Dorsolateral prefrontal cortex (tissue), 122 donors: ENCODE measurements at places on chromosomes 2 and 18.
A peak's percentile ranks its signal among the peaks of the same experiment; 100 is the strongest.

DNA sequence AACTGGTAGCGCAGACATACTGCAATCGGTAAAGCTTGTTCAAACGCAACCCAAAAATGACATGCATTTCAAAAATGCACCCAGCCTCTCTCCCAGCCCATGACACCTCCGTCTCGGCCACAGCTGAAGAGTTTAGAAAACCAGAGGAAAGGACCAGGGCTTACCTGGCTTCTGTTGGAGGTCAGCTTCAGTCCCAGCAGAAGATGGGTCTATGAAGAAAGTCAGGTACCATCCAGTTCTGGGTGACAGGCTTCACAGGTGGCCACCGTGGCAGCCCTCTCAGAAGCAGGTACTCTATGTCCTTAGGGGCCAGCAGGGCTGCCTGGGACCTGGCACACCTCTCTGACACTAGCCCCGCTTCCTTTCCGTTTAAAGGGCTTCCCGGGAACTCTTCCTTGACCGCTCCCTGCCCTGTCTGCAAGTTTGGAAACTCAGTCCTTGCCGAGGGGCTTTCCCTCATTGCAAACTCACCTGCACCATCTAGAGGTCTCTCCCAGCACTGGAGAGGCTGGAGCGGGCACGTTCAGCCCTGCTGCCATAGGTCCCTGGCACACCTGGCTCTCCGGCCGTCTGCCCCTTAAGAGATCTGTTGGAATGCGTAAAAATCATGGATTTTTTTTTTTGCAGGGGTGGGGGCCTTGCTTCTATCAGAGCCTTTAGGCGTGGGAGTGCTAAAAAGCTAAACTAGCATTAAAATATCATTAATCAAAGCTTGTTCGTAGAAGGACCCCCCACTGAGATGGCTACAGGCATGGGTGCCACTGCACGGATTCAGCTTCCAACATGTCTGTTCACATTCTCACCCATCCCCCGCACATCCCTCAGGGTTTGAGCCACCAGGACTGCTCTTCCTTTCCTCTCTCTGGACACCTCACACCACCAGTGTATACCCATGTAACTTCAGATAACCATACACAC lies at the start of gene EDAR:
TSS of gene EDAR (minus strand) at position 425 of the 918 bp plus-strand sequence. CDS start 58,206 bp downstream, outside the sequence.
- no peak for DNase-seq

GRCh38 chr2:152221839-152222238 lies 46.3 kb upstream of the STAM2 start:
- no peak for DNase-seq

GRCh38 chr18:21162786-21163185 lies 51.2 kb upstream of the ROCK1 start:
- no peak for DNase-seq

DNA sequence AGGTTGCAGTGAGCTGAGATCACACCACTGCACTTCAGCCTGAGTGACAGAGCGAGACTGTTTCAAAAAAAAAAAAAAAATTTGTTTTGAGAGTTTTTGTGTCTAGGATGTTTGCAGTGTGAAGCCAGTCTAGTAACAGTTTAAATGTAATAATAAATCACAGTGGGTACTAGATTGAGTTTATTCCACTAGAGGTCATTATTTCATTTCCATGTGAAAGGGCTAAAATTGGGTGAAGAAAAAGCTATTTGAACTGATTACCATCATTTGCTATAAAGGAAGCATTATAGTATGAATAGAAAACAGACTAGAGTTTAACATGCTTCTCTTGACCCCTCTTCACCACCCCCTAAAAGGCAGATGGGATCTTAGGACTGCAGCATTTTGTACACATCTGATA lies 20.3 kb downstream of the SNRPD1 start:
- DNase-seq, result no peak

DNA sequence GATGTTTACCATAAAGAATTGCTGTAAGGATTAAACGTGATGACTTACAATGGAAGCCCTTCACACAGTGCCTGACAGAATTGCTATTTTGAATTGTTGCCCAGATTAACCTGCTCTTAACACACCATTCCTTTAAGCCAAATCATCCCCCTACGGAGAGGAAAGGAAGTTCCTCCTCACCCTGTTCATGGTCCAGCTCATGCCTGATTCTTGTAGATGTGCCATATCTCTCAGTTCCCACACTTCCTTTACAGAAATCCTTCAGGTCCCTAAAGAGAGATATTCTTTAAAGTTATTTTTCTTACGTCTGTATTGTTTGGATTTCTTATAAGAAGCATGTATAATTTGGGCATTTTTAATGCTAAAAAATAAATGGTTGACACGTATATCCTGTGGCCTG lies 127.5 kb upstream of the DAPL1 start:
- no peak for DNase-seq

DNA sequence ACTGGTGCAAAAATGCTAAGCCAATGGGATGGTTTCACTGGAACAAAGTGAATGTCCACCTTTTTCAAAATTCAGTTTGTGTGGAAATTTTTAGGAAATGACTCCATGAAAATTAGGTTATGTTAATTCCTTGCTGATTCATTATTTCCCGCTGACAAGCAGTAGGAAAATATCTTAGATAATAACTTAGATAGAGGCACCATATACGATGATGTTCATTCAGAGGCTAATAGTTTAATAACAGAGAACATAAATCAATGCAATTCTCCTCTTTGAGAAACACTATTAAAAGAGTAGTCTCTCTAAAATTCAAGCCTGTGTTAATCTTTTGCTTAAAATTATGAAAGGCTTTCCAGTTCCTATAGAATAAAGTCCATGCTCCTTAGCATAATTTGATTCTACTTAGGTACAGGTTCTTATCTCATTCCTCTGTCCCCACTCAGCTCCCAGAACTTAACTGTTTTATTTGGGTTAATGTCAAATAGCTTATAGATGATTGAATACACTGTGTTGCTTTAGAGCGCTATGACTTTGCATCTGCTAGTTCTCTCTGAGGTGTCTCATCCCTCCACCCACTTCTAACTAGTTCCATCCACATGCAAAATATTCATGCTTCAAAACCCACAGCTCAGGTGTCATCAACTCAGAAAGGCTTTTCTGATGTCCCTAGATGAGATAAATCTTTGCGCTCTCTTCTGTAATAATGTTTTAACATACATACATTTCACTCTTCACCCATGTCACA lies 503.6 kb downstream of the ERBB4 start:
- no peak for DNase-seq

DNA sequence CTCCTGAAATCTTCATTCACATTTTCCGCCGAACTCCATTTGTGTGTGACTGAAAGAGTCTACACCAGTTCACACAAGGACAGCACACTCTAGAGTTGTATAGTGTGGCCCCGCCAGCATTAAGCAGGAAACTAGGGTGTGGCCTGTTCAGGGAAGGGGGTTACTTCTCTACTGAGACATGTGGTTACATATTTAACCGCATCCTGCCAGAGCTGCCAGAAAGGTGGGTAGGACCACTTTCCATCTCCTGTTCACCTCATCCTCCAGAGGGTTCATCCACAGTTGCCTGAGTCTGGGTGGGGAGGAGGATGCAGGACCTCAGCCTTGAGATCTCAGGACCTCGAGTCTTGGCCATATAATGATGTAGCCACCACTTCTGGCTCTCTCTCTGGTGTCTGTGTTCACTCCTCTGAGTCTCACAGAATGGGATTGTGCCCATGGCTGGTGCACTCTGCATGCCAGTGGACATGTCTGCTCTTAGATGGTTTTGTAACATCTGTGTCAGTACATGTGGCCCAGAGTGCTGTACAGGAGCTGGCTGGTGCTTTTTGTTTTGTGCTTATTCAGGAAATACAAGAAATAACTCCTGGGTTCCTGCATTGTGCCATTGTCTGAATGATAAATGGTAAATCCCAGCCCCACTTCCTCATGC lies 7.7 kb upstream of the SP140L start:
- DNase-seq, result no peak

DNA sequence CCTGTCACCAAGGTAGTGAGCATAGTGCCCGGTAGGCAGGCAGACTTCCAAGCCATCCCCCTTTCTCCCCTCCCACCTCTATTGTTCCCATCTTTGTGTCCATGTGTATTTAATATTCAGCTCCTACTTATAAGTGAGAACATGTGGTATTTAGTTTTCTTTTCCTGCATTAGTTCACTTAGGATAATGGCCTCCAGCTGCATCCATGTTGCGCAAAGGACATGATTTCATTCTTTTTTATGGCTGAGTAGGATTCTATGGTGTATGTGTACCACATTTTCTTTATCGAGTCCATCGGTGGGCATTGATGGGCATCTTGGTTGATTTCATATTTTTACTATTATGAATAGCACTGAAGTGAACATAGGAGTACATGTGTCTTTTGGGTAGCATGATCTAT lies 35.3 kb downstream of the MMADHC start:
- no peak for DNase-seq

GRCh38 chr2:100274076-100274475 lies 48.2 kb downstream of the LONRF2 start:
- peak; percentile 9 for DNase-seq

- no peak for DNase-seq
Observed at GRCh38 chr2:33477473-33478468, 1.3 kb downstream of the RASGRP3 start.

DNA sequence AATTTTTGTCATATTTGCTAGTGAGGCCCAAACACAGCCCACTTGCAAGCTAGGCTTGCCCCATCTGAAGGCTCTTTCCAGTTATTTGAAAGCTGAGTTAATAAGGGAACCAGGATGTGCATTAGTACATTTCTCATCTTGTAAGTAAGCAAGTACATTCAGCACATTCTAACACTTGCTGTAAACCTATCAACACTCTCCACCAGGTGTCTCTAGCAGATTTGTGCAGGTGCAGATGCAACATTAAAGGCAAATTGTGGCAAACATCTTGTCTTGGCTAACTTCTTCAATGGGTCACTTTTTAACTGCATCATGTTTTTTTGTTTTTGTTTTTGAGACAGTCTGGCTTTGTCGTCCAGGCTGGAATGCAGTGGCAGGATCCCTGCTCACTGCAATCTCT lies 25.3 kb upstream of the MFSD6 start:
- no peak for DNase-seq

DNA sequence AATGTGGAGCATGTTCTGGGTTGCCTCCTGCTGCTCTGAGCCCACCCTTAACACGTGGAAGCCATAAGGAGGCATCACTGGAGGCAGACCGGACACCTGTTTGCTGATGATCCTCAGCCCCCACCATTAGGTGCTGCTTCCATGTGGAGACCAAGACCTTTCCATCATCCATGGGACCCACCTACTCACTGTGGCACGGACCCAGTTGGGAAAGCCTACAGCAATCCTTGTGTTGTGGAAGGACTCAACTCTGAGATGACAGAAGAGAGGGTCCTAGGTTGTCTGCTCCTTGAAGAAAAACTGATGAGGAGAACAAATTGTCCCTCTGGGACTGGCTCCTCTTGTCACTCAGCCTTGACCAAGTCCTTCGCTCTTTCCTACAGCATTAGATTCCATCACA lies 86.5 kb upstream of the RAB12 start:
- DNase-seq, result no peak

DNA sequence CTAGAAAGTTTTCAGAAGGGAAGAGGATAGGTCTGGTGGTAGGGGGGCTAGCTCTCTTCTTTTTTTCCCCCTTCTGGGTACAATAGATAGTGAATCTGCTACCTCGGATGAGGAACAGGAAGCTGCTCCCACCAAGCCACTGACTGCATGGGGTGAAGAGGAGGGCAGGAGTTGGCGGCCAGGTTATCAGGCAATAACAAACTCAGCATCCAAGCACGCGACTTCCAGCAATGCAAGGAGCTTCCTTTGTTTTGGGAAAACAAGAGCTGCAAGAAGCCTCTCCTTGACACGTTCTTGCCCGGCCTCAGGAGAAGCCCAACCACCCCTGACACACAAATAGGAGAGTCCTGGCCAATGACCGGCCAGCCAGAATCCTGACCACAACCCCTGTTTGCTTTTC lies 32.2 kb downstream of the NHEJ1 start:
- DNase-seq, result no peak

DNA sequence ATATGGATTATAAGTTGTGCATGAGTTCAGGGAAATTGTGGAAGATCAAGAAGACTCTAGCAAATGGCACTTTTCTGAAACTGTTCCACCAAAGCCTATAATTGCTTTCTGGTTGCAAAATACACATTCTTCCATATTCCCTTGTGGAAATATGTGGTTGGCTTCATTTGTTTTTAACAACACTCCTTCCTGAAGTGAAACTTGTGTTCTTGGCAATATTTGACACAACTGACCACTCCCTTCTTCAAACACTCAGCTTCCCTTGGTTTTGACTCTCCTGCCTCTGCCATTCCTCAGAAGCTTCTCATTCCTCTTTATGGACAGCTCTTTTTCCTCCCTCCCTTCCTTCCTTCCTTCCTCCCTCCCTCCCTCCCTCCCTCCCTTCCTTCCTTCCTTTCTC lies 192.3 kb downstream of the PMAIP1 start:
- no peak for DNase-seq

- DNase-seq, result peak; percentile 52
Observed at GRCh38 chr18:5630057-5630899, 86.5 kb upstream of the EPB41L3 start.

DNA sequence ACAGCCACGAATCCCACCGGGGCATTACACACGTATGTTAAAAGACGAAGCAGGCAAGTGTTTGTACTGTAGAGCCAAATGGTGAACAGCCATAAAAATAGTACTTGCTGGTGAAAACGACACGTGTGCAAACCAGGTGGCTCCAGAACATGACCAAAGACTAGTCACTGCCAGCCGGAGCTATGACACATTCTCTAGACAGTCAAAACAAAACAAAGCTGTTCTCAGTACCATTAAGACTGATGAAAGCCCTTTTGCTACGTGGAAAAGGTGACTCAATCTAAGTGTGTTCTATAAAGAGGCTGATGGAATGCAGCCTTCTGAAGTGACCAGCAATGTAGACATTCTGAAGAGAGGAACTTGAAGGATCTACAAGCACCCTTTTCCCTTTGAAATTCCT lies 367.7 kb upstream of the NETO1 start:
- no peak for DNase-seq

GRCh38 chr18:78540636-78541529 lies 438.7 kb upstream of the SALL3 start:
- DNase-seq, result no peak

GRCh38 chr2:136108463-136108862 lies 9.5 kb downstream of the CXCR4 start:
- DNase-seq, result no peak

DNA sequence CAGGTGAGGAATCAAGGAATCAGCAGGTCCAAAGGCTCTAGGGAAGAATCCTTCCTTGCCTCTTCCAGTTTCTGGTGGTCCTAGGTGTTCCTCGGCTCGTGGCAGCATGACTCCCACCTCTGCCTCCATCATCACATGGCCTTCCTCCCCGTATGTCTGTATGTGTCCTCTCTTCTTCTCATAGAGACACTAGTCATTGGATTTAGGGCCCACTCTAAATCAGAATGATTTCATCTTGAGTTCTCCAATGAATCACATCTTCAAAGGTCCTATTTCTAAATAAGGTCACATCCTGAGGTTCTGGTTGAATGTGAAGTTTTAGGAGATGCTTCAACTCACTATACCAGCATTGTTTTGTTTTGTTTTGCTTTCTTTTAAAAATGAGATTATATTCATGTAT lies 11.1 kb upstream of the AGFG1 start:
- no peak for DNase-seq

GRCh38 chr2:22355816-22356433 lies 1029.1 kb upstream of the KLHL29 start:
- peak; percentile 83 for DNase-seq

DNA sequence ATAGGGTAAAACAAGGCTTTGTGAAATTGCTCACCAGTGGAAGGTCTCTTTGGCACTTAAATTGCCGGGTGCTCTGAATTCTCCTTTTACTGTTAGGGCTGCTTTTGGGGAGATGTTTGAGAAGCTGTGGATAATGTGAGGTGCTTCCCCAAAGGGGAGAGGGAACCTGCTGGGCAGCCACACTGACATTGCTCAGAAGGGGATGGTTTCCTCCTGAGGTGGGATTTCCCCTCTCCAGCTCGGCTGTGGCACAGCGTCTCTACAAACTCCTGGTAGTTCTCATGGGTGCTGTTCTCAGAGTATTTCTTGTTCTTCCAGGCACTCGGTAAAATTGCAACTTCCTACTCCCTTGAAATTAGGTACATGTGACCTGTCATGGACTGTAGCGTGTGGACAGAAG lies 124.2 kb downstream of the LPIN1 start:
- DNase-seq, result no peak
